ENCODE measurements at places on chromosomes 5 and 9.

GRCh38 chr9:107177243-107177839, 105.7 kb upstream of the RAD23B start:
- H3K27ac ChIP-seq, result no peak overlapping the region
- no peak overlapping the region for H3K4me3 ChIP-seq
- no peaks in the 10 kb centered on the region for H3K27me3 ChIP-seq
- no peaks in the 10 kb centered on the region for H3K36me3 ChIP-seq
- no peak for DNase-seq
- H3K4me1 ChIP-seq, result no peaks in the 10 kb centered on the region

GRCh38 chr9:86660146-86660943, 287.0 kb downstream of the GAS1 start:
- no peak for DNase-seq
- no peak overlapping the region for H3K4me3 ChIP-seq
- H3K27me3 ChIP-seq, result no peaks in the 10 kb centered on the region

DNA sequence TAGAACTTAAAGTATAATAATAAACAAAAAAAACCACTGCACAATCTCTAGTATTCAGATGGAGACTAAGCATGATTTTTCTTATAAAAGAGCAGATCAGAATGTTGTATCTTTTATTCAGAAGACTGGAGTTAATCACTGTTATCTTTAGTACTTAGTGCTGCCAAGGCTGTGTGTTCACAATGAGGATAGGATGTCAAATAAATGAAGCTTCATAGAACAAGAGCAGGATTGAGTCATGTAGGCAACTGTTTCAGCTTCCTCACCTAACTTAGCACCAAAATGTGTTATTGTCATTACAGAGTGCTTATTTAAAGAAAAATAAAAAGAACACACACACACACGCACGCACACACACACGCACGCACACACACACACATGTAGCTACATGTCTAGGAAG, 58.1 kb upstream of the CDKN2B start:
- H3K4me3 ChIP-seq, result no peak overlapping the region
- no peak overlapping the region for H3K27ac ChIP-seq
- no peaks in the 10 kb centered on the region for H3K4me1 ChIP-seq
- H3K36me3 ChIP-seq, result no peaks in the 10 kb centered on the region
- H3K27me3 ChIP-seq, result no peaks in the 10 kb centered on the region

DNA sequence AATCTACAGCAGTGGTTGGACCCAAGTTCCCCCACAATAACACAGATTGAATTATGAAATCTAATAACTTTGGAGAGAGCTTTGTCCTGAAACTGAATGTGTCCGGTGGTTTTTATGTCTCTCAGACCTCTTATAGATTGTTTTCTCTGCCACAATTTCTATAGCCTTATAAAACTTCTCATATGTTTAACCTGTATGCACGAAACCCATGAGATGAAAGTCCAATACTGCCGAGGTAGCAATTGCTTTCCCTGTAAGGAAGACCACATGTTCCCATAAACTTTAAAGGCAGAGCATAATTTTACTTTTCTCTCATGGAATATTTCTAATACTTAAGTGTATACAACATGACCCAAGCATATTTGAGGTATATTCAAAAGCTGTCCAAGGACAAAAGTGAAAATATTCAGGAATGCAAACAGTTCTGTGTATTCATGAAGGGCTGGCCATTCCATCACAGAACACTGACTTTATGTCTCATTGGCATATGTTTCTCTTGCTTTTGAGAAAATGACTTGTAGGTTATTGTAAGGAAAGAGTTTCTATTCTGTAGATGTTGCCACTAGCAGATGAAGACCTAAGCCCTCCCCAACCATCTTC, 94.4 kb upstream of the TLE4 start:
- no peaks in the 10 kb centered on the region for H3K36me3 ChIP-seq
- no peaks in the 10 kb centered on the region for H3K27me3 ChIP-seq
- peaks cover under 1% of the 10 kb centered on the region for H3K4me1 ChIP-seq
- no peak overlapping the region for H3K27ac ChIP-seq
- no peak overlapping the region for H3K4me3 ChIP-seq
- DNase-seq, result no peak

DNA sequence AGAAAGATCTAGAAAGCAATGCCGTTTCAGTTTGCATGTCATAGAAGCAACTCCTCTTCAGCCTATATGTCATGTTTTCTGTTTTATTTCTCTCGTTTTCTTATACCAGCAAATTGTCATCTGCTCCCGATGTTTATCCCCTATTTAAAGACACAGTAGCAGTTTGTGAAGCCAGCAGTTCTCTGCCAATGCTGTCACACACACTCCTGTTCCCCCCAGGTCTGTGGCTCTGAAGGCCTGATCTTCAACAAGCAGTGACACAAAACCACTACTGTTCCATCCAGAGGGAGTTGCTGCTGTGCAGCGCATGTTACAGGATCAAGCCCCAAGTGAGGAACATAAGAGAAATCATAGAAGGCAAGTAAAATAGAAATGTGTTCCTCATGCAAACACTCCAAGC, 364.1 kb upstream of the SLC30A5 start:
- H3K36me3 ChIP-seq, result no peaks in the 10 kb centered on the region
- no peak for DNase-seq
- H3K4me1 ChIP-seq, result peaks cover 10% of the 10 kb centered on the region
- H3K27me3 ChIP-seq, result no peaks in the 10 kb centered on the region
- H3K27ac ChIP-seq, result no peak overlapping the region

- H3K4me3 ChIP-seq, result peak overlapping the region; percentile 40
- no peaks in the 10 kb centered on the region for H3K27me3 ChIP-seq
- DNase-seq, result peak; percentile 51
- no peaks in the 10 kb centered on the region for H3K36me3 ChIP-seq
- peak overlapping the region; percentile 71 for H3K27ac ChIP-seq
These were observed 492 bp downstream of the RABL6 start for GRCh38 chr9:136808075-136808805.

DNA sequence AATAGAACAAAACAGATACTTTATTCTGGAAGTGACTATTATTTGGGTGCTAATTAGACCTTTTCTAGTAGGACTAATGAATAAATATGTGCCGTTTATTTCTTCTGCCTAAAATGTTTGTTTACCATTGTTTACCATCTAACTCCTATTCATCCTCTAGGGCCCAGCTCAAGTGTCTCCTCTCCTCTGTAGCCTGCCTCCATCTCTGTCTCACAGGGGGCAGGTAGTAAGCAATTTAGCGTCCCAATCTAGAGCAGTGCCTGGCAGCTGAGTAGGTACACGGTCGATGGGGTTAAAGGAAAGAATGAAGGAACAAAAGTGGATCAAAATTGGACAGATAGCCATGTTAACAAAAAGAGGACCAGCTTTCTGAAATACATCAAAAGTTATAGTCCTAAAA, 230.9 kb downstream of the SLF1 start:
- H3K4me1 ChIP-seq, result no peaks in the 10 kb centered on the region
- H3K27ac ChIP-seq, result no peak overlapping the region
- H3K27me3 ChIP-seq, result no peaks in the 10 kb centered on the region
- H3K36me3 ChIP-seq, result no peaks in the 10 kb centered on the region
- no peak for DNase-seq
